ENCODE measurements at places on chromosomes 6 and 20. TPM values are rescaled to one million over a fixed set of nuclear protein-coding genes. Genes with fewer than 3 reads are reported as not detected.

Gene AIF1
- 0.13 TPM for total RNA-seq

Gene TUBB1
- total RNA-seq = not detected

Gene TBCC
- total RNA-seq = 36.4 TPM

Gene PRSS35
- not detected for total RNA-seq

Gene NT5DC1
- total RNA-seq = 3.2 TPM

Gene NKX2-2
- not detected for total RNA-seq

Gene CDH26
- 1.1 TPM for total RNA-seq

Gene CENPQ
- total RNA-seq = 2.9 TPM

Gene PCED1A
- 9.6 TPM for total RNA-seq

Gene NRN1
- total RNA-seq = 28.1 TPM

Gene PRICKLE4
- 6.4 TPM for total RNA-seq

Gene SMPDL3A
- total RNA-seq = 5.3 TPM

Gene EPPIN
- not detected for total RNA-seq

Gene ZNF831
- under 0.01 TPM for total RNA-seq

All from dermis microvascular lymphatic vessel endothelial cell (primary cell).